Upper lobe of left lung (tissue), 6 donors: ENCODE measurements at places on chromosomes 7 and 10.

DNA sequence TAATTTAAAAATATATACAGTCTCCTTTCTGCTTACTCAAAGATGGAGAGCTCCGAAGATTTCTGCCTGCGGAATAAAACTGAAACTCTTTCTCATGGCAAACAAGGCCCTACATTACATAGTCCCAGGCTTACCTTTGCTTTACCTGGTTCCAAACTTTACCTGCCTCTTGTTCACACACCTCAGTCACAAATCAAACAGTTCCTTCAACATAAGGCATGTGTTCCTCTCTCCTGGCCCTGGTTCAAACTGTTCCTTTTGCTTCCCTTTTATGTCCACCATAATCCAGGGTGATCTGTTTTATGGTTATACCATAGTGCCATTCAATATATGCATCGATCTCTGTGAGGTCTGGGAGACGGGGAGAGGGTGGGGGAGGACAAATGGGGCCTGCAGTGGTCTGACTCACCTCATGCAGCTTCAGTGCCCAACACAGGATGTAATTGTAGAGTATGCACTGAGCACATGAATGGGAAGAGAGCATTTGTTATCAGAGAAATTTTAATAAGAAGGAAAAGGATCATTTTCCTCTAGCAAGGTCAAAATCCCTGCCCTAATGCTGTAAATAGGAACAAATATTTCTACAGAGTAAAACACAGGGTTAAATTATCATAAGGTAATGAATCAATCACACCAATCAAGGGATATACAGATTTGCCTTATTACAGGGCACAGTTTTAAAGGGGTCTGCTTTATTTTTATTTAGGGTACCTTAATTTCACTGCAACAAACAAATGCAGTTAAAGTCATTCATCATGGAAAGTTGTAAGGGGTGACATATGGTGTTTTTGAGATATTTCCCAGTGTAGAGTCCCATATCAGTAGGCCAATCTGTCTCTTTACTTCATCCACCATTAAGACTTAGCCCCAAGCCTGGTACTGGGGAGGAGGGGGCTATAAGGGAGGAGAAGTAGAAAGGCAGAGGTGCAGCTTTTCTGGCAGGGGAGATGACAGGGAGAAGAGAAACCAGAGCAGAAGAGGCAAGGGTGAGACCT, 88.8 kb upstream of the PDE1C start:
- no peak for DNase-seq

GRCh38 chr7:79403451-79403850, 50.0 kb downstream of the MAGI2 start:
- DNase-seq, result no peak

GRCh38 chr7:83849131-83849530, 200.2 kb upstream of the SEMA3E start:
- no peak for DNase-seq

GRCh38 chr7:130114776-130115175, 44.4 kb downstream of the KLHDC10 start:
- no peak for DNase-seq

GRCh38 chr7:129006636-129007414, 48.1 kb downstream of the TNPO3 start:
- DNase-seq, result no peak

- DNase-seq, result no peak
These were observed 2.4 kb downstream of the CH25H start for GRCh38 chr10:89204621-89205185.

DNA sequence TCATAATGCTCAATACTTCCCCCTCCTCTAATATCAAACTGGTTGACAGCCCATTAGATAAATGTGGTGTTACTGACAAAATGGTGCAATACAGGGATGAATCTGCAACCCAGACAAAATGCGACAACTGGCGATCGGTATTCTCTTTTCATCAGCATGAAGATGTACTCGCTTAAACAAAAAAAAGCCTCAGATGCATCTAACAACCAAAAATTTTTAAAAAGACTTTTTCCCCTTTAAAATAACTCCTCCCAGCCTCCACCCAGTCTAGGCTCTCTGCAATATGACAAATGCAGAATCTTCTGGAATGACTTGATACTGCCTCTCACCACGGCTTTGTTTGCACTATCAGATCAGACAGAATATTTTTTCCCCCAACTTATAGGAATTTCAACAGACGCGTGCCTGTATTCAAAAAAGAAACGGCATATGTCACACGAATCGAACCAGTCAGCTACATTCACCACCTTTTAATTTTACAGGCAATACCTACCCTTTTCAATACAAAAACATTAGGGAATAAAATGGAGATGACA, 1.2 kb downstream of the YWHAG start:
- DNase-seq, result no peak

GRCh38 chr10:52940921-52941320, 168.3 kb upstream of the MBL2 start:
- DNase-seq, result no peak

- no peak for DNase-seq
These were observed 69.7 kb downstream of the VCL start for GRCh38 chr10:74067373-74068352.

DNA sequence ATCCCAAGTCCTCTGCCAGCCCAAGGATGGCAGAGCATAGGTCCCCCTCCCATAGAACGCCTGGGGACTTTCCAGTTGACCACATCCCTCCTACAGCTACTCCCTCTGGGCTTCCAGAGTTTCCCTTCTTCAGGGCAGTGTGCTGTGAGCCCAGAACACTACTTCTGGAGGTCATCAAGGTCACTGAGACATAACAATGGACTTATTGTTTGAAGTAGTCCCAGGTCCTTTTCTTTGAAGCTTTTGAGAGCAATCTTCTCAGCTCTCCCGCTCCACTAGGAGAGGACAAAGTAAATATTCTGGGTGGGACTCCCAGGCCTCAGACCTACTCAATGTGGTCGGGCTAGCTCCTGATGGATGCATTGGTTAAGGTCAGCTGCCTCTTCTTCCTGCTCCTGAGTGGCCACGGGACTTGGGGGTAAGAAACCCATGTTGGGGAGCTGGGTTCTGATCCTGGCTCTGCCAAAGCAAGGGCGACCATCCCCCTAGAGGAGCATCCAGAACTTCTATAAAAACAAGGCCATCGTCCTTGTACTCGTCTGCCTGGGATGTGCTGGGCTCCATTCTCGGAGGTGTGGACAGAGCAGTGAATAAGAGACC, 83.5 kb upstream of the DDC start:
- no peak for DNase-seq

DNA sequence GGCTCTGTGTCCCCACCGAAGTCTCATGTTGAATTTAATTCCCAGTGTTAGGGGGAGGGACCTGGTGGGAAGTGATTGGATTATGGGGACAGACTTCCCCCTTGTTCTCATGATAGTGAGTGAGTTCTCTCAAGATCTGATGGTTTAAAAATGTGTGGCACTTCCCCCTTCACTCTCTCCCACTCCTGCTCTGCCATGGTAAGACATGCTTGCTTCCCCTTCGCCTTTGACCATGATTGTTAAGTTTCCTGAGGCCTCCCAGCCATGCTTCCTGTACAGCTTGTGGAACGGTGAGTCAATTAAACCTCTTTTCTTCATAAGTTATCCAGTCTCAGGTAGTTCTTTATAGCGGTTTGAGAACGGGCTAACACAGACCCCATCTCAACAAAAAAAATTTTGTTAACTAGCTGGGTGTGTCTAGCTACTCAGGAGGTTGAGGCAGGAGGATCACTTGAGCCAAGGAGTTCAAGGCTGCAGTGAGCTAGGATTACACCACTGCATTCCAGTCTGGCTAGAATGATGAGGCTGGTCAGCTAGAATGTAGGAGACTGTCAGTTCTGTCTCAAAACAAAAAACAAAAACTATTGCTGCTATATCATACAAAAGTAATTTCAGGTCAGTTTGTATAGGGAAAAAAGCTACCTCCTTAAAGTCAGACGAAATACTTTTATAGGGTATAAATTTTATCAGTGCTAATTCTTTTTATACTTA, 57.7 kb downstream of the ATAD1 start:
- peak; percentile 28 for DNase-seq

GRCh38 chr7:129739427-129739826, 127.9 kb downstream of the NRF1 start:
- DNase-seq, result no peak

- no peak for DNase-seq
These were observed 23.5 kb downstream of the TRPV5 start for GRCh38 chr7:142910031-142910433.

- no peak for DNase-seq
These were observed 95.8 kb downstream of the CHST15 start for GRCh38 chr10:123997486-123998196.

DNA sequence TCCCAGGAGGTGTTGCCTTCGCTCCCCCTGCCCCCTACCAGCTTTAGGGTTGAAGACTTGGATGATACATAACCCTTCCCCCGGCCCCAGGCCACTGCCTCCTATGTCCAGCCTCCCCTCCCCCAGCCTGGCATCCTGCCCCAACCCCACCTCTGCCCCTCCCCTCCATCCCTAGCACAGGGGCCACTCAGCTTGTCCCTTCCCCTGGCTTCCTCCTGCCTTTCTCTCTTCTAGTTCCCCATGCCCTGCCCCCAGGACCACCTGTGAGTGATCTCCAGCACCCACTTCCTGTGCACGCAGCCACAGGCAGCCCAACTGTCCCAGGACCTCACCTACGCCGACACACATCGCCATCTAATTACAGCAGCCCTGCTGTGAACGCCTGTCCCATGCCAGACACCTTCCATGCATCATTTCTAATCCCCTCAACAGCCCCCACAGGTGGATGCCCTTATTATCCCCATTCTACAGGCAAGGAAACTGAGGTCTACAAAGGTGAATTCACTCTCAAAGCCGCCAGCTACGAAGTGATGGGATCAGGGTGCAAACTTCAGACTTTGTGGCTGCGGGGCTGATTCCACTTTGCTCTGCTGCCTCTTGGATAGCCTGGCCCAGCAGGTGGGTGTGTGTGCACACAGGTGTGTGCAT, 82.4 kb upstream of the CHST15 start:
- no peak for DNase-seq

- DNase-seq, result no peak
These were observed 60.5 kb downstream of the SH2D4B start for GRCh38 chr10:80598084-80598798.

DNA sequence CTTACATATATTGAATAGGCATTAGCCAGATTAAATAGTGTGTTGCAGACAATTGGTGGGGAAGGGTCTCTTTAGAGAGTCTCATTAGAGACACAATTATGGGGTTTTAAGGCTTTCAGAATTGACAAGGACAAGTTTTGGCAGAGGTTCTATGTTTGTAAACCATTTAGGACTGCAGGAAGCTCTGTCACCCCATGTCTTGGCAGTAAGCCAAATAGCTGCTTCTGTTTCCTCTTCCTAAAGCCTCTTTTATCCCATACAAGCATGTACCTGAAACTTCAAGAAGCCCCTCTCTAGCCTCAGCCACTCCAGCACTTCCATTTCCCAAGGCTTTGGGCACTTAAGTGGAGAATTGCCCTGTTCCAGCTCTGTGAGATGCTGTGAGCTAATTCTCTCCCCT, 21.8 kb upstream of the LRRC4 start:
- no peak for DNase-seq

- DNase-seq, result peak; percentile 73
These were observed 7.4 kb upstream of the RRP12 start for GRCh38 chr10:97408496-97408992.

DNA sequence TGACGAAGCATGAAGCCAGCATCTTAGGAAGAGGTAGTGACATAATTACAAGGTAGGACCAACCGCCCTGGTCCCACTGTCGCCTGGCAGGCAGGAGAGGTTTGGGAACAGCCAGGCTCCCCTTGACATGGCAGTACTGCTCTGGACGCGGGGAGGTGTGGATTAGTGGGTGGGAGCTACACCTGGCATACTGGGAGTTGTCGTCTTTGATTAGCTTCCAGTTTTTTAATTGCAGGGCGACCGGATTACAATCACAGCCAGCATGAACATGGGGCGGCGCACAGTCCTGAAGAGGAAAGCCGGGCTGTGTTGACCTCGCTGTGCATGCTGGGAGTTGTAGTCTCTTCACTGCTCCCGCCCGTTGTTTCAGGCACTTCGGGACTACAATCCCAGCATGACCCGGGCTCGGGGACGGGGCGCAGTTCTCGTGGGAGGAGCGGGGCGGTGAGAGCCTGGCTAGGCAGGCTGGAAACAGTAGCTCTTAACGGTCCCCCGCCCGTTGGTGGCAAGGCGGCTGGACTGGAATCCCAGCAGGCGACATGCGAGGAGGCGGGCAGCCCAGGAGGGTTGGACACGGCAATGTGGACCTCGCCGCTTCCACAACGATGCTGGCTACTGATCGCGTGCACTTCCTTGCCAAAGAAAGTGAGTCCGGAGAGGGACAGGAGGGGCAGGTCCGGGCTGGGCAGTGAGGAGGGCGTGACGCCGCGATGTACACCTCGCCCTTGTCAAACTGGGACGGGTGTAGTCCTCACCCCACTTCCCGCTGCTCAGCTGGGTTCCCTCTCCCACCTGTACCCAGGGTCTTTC, 98.0 kb upstream of the ZNF722 start:
- peak; percentile 95 for DNase-seq

DNA sequence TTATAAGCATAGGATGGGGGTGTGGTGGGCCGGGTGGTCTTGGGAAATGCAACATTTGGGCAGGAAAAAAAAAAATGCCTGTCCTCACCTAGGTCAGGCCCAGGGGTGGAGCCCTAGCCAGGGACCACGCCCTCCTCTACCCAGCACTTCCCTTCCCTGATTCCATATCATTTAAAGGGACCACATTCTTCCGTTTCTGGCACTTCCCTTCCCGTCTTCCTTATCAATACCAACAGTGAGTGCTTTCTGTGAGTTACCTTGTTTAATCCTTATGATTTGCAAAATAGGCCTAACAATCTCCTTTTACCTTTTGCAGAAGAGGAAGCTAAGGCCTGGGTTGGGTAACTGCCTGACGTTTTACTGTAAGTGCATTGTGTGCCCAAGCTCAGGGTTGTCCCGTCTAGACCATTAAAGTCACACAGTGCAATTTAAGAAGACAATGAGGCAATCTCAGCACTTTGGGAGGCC, 16.7 kb upstream of the C10orf95 start:
- no peak for DNase-seq

DNA sequence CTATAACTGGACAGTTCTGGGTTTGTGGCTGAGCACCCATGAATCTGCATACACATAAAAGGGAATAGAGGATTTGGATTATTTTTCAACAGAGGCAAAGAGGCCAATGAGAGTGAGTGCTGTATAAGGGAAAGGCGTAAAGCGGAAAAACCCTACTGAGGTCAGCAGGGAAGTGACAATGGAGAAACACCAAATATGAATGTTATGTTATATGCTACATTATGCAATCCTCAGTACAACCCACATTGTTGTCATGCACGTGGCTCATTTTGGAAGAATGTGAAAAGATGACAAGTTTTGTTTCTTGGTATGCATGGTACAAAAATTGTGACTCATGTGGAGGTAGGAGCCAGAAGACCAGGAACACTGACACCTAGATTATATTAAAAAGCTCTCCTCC, 113.6 kb upstream of the AMPH start:
- no peak for DNase-seq
